ENCODE measurements at places on chromosomes 2 and 18. TPM values are rescaled to one million over a fixed set of nuclear protein-coding genes. Genes with fewer than 3 reads are reported as not detected.

DNA sequence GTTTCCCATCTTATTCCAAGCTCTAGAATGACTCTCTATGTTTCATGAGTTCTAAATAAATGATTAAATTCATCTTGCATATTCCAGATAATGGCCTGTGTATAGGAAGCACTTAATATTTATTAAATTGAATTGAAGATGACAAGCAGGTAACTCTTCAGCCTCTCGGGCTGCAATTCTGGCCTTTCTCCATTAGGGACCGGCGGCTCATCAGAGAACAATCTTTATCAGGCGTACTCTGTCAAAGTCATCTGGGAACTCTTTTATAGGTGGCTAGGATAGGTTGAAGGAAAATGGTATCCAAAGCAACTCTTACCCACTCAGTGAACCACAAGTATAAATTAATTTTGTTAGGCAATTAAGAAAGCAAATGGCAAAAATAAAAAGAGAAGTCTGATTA lies 308.5 kb downstream of the NOL4 start:
- DNase-seq = no peak

GRCh38 chr18:40380686-40381439 lies 1574.2 kb upstream of the PIK3C3 start:
- DNase-seq = no peak

DNA sequence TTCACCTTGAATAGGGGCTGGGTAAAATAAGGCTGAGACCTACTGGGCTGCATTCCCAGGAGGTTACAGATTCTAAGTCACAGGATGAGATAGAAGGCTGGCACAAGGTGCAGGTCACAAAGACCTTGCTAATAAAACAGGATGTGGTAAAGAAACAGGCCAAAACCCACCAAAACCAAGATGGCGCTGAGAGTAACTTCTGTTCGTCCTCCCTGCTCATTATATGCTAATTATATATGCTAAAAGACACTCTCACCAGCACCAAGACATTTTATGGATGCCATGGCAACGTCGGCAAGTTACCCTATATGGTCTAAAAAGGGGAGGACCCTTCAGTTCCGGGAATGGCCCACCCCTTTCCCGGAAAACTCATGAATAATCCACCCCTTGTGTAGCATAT lies 711.5 kb upstream of the KLHL29 start:
- no peak for DNase-seq

DNA sequence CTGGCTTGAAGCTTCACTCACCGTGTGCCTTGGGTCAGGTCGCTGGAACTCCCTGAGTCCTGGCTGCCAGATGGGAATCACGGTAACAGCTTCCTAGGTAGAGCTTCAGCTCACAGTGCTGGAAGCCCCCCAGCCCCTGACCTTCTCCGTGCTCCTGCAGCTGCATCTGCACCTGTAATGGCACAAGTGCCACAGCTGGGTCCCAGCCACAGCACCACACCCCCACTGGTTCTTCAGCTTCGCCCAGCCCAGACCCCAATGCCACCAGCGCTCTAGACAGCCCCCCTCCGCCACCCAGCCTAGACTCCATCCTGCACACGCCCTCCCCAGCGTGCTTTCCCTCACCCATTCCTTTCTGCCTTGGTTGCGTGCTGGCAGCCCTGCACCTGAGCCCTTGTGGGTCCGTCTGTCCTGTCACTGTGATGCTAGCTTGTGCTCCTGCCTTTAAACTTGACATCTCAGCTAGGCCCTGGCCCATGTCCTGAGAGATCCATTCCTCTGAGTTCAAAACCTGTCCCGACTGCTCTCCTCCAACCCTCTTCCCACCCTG lies 7.6 kb upstream of the ESPNL start:
- DNase-seq = no peak

DNA sequence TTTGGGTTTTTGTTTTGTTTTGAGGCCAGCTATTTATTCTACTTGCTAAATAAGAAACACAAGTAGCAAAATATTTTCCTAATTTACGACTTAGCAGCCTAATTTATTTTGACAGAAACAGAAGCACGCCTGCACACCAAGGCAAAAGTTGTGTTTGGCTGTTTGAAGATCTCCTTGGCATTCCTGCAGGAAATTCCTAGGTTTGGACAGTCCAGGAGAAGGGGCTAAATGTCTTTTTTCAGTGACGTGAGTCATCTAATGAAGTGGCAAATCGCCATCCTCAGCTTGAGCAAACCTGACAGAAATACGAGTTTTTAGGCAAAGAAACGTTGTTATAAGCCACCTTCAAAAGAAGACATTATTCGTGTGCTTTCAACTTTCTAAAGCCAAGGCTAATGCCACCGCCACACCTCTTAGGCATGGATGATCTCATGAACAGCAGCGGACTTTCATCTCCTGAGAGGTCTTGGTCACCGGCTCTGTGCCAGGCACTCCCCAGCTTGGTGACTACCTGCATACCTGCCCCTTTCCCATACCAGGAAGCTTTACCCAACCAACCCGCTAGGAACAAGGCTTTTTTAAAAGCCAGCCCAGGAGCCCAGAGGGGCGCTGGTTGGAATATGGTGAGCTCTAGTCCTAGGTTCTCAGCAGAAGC lies 30.9 kb downstream of the STK39 start:
- DNase-seq = no peak

DNA sequence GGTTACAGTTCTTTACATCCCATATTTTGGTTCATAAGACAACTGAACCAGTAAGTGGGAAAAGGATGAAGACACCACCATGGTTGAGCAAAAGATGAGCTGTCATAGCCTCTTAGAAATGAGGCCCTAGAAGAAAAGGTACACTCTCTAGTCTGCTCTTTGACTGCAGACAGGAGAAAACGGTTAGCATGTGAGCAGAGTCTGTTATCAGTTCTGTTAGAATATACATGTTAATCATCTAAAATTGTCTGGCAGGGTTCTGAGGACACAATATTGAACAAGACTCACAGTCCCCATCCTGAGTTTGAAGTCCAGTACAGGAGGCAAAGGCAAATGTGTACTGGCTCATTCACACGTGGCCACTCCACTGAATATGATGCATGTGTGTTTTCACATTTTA lies 78.1 kb downstream of the MBOAT2 start:
- DNase-seq = no peak

SCN9A gene
- polyA plus RNA-seq = 1.9 TPM

THADA gene
- 32.5 TPM for polyA plus RNA-seq

GPR45 gene
- 0.28 TPM for polyA plus RNA-seq

Measured in left renal cortex interstitium (tissue), 4 donors.